HFFc6 (cell line): ENCODE measurements at places on chromosomes 1 and 21.
A peak's percentile ranks its signal among the peaks of the same experiment; 100 is the strongest.

DNA sequence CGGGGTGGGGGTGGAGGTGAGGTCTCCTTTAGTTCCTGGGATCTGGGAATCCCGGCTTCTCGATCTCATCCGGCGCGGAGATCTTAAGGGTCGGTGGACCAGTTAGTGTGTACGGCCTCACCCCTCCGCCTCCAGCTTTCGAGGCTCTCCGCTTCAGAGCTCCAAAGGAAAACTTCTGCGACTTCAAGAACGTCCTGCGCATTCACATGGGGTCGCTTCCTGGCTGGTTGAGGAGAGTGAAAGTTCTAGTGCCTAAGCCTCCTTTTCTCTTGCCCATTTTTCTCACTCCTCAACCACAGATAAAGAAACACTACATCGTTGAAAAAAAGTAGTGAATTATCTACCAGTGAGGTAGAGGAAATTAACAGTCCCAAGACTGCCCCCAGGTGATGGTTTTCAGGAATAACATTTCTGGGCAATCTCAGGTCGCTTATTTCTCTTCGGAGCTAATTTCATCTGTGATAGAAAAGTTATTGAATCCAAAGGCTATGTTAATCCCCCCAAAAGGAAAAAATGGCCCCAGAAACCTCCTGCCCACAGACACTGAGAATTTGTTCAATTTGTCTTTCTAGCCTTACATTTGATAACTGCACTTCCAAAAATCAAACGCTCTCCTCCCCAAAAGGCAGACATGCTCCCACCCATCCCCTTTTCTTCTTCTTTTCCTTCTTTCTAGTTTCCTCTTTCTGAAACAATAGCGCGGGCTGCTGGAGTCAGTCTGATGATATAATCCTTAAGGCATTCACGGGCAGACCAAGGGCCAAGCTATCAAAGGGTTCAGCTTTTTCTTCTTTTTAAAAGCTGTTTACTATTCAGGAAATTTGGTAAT lies 20.6 kb upstream of the TBX15 start:
- DNase-seq = peak; percentile 61

- no peak for DNase-seq
Observed at GRCh38 chr1:164559342-164560051, 513 bp downstream of the PBX1 start.

GRCh38 chr1:227774821-227775661 lies 39.8 kb downstream of the SNAP47 start:
- DNase-seq = peak; percentile 21

DNA sequence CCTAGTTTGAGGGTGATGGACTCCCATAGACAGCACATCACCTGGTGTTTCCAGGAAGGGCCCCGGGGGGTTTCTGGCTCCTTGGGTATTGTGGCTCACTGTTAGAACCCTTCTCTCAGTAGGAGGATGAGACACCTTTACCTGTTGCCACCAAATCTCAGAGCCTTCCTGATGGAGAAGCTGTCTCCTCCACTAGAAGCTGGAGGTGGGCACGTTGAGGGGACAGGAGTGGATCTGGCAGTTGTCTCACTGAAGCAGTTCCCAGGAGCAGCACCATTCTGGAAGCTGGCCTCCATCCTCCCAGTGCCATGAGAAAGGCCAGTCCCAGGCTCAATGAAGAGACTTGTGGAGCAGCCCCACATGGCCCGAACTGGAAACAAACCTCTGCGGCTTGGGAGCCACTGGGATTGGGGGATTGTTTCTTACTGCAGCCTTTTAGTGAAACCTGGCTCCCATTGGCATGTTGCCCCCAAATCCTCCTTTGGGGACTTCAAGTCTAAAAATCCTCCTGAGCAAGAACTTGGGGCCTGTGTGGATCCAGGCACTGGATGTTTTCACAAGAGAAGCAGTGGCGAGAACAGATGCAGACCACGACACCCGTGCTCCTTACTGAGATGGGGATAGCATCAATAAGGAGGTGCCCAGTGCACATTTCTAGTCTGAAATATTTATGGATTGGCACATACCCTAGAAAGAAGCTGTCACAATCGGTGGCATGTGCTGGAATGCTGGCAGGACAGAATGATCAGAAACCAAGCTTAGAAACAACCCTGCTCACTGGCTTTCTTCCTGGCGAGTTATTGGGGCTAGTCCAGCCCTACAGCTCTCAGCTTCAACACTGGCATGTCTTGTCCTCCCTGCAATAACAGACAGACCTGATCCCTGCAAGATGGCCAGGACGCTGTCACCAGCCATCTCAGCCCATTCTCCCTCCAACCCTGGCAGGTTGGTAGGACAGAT lies 223.7 kb upstream of the AJAP1 start:
- DNase-seq = no peak

DNA sequence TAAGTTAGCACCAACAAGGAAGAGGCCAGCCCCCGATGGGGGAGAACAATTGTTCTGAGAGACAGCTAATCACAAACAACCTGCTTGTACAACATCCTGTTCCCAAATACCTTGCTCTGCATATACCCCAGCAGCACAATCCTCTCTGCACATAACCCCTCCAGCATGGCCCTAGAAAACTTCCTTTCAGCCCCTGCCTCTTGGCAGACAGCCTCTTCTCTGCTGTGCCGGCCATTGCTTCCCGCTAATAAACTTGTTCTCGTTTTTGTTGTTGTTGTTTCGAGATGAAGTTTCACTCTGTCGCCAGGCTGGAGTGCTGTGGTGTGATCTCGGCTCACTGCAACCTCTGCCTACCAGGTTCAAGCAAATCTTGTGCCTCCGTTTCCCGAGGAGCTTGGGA lies 392.7 kb downstream of the SMYD3 start:
- no peak for DNase-seq

- DNase-seq = no peak
Observed at GRCh38 chr21:40902299-40902698, 55.3 kb upstream of the DSCAM start.

- DNase-seq = no peak
Observed at GRCh38 chr1:176885751-176886150, 278.8 kb downstream of the ASTN1 start.

- peak; percentile 80 for DNase-seq
Observed at GRCh38 chr1:156096640-156097391, 14.6 kb upstream of the MEX3A start.

DNA sequence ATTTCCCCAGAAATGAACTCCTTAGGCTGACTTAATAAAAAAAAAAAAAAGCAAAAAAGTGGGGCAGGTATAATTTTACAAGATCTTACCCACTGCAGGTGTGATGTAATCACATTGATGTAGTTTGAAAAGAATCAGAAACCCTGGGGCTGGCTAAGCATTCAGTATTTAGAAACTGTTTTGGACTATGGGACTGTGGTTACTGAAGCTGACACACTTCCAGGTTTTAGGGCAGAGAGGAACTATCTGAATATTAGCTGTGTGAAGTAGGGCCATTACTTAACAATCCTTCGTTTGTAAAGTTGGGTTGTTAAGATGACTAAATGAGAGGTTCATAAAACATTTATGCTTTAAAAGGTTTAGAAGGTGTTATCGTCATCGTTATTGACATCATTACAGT lies 165.3 kb downstream of the FASLG start:
- DNase-seq = no peak

- DNase-seq = peak; percentile 100
Observed at GRCh38 chr1:27299385-27300271, 22.3 kb upstream of the TMEM222 start.

DNA sequence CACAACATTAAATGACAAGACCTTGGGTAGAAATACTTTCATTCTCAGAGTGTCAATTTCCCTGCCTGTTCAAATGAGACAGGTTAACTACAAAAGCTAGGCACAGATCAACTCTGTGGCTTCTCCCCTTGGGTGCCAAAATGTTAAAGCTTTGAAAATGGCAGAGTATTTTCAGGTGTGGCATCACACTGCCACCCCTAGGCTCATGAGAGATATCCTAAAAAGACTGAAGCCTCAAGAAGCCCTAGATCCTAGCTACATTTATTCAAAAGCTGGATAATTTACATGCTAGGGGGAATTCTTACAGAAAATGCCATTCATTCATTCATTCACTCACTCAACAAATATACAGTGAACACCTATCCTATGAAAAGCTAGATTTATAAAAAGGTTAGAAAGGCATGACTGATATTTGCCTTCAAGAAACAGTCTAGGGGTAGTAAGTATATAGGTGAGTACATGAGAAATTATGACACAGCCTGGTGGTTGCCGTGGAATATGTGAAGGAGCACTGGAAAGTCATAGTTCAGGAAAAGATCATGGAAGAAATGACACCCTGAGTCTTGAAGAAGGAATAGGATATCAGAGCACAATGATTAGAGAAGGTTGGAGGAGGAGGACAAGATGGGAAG lies 15.9 kb upstream of the RAB4A start:
- no peak for DNase-seq

GRCh38 chr1:229664133-229664689 lies 38.2 kb downstream of the URB2 start:
- no peak for DNase-seq

DNA sequence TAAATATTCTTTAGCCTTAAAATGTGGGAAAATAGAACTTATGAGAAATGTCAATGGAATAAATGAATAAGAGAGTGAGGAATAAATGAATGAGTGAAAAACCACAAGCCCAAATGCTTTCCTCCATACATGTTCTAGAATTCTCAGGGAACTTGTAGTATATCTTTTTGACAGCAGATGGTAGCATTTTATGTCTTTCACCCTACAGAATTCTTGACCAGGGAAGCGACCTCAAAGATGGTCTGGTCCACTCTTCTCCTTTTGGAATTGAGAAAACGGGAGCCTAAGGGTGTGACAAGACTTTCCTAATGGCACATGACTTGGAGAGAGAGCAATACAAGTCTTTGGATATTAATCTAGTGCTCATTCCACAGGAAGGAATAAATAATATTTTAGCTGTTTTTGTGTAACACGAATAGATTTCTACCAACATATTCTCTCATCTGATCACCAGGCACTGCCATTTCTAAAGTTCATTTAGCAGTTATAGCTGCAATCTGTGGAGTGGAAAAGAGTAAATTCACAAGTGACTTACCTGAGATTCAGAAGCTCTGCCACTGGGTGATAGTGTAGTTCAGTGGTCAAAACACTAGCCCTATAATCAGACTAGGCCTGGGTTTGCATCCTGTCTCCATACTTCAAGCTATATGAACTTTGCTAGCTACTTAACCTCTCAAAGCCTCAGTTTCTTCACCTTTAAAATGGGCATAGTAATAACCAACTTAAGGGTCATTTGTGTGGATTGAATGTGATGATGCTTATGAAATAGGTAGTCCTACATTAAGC lies 15.0 kb upstream of the F5 start:
- DNase-seq = peak; percentile 30

GRCh38 chr1:238914346-238914745 lies 472.0 kb upstream of the CHRM3 start:
- DNase-seq = no peak

DNA sequence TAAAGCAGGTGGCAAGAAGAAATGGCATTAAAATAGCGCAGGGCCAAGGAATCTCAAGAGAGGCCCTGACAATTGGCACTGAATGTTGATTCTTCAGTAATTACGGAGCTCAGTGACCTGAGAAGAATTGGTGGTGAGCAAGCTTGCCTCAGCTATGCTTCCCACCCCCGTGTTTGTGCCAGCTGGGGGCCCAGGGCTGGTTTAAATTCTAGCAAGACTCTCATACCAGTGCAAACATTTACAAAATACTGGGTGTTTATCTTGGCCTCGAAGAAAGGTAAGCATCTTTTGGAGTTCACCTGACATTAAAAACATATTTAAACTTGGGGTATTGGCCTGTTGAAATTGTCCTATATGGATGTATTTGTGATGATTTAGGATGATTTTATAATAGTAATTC lies 296.7 kb upstream of the USP25 start:
- no peak for DNase-seq

GRCh38 chr21:36691555-36692041 lies 7.3 kb upstream of the SIM2 start:
- no peak for DNase-seq

DNA sequence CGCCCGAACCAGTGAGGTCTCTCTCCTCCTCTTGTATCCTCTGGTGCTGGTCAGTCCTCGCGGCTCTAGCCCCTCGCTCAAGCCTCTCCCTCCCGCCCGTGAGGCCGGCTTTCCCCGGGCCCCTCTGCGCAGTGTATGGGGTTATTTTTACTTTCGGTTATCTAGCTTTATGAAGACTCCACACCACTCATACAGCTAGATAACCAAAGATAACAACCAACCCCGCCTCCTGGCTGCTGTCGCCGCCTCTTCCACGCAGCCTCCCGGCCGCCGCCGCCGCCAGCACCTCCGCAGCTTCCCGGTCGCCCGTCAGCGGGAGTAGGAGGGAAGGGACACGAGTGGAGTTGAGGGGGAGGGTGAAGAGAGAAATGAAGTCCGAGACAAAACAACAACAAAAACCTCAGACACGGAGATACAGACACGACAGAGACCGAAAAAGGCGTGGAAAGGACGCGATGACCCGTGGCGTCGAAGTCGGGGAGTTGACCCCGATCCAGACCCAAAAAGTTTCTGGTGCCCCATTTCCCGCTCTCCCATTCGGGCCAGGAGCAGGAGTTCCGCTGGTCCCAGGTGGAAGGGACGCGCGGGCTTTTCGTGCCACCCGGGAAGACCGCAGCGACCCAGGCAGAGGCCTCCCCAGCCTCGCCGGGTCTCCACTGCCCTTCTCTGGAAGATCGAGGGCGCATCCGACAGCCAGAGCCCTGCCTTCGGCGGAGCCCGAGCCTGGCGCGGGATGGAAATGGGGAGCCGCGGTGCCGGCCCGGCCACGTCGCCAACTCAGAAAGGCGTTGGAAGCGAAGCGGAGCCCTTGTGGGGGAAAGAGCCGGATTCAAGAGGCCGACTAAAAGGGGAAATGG lies 51.4 kb downstream of the RHBG start:
- no peak for DNase-seq

GRCh38 chr1:160293020-160293968 lies 8.4 kb upstream of the PEX19 start:
- DNase-seq = no peak

- DNase-seq = peak; percentile 90
Observed at GRCh38 chr1:208107425-208108212, 136.6 kb downstream of the PLXNA2 start.

- no peak for DNase-seq
Observed at GRCh38 chr1:180167021-180167701, 12.5 kb downstream of the QSOX1 start.

DNA sequence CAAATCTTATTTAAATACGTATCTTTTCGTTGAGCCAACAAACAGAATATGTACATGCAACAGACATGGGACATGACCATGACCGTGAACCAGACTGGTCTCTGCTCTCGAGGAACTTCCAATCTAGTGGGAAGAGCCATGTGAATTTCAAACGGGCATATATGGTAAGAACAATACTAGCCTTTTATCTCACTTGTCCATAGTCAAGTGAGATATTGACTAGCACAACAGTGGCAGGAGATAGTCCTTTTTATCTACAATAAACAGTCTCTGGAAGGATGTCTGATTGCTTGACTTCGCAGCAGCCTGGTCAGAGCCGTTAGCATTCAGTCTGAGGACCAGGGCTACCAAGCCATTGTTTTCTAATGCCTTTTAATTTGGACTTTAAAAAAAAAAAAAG lies 12.6 kb upstream of the PLA2G2C start:
- DNase-seq = no peak

DNA sequence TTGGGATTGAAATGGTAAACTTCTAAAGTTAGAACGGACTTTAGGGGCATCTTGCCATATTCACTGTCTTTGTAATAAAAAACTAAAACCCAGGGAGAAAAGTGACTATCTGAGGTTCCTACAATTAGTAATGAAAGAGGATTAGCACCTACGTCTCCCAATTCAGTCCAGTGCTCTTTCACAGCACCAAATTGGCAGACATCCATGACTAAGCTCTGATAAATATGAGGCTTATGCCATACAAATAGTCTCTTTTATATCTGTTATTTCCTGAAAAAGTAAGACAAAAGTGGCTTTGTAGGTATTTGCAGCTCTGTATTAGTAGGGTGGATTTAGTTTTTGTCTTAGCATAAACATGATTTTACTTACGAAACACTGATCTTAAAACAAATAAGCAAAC lies 315.0 kb upstream of the NRIP1 start:
- no peak for DNase-seq
